HepG2 (cell line): ENCODE measurements at places on chromosomes 7 and 10.

DNA sequence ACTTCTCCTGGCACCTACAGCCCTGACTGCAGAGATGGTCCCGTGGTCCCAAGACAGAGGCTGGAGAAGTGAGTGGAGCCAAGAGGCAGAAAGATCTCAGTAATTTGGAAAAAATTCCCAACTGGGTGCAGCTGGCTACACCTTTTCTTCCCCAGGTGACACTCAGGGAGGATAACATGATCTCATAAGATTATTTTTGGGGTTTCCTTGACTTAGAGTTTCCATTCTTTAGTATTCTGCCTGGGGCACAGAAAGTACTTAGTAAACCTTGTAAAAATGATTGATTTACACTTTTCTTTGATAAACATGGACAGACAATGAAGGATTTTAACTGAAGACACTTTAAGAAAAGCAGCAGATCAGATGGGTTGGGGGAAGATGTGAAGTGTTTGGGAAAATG is 38.6 kb downstream of the HECW1 start:
- no peak for DNase-seq

- no peak for DNase-seq
These were observed 372.8 kb upstream of the CELF2 start for GRCh38 chr10:10644676-10645385.

- no peak for DNase-seq
These were observed 13.2 kb upstream of the GDF10 start for GRCh38 chr10:47286591-47287315.

GRCh38 chr10:126977216-126977615 is 72.0 kb downstream of the DOCK1 start:
- DNase-seq, result no peak

- DNase-seq, result peak; percentile 4
These were observed 86.5 kb downstream of the OTUD1 start for GRCh38 chr10:23525406-23525805.

GRCh38 chr7:57328963-57329362 is 121.0 kb upstream of the ZNF716 start:
- DNase-seq, result no peak

DNA sequence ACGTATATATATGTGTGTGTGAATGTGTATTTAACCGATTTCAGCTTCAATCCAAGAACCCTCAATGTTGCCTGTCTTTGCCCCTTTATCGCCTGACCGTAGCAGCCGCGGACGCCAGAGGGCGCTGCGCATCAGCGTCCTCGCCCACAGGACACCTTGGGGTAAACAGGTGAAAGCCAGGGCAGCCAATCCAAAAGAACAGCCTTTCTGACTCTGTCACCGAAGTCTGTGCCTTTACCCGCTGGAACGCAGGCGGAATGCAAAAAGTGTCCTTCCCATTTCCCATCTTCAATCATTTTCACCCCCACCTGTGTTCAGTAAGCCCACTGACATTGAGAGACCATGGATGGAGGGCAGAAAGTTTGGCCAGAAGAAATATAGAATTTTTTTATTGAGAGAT is 3.6 kb downstream of the NXPH1 start:
- peak; percentile 23 for DNase-seq

- no peak for DNase-seq
These were observed 526 bp downstream of the ZNF248 start for GRCh38 chr10:37856881-37857286.

GRCh38 chr10:88074971-88075370 is 211.5 kb downstream of the PTEN start:
- DNase-seq, result no peak

DNA sequence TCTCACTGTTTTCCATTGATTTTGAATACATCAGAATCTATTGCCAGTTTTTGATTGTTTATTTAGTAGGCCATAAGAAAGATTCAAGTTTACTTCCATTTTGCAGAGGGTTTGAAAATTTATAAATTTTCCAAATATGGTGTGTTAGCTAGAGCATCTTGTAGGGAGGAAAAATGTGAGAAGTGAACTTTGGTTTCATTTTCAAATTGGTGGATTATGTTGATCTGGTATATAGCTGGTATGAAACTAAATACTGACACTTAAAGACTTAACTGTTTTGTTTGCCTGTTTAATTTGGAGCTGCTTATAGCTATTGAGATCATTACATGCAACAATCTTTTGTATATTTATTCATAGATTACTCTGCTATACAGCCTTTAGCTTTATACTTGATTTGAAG is 108.1 kb downstream of the ADAM22 start:
- no peak for DNase-seq

- DNase-seq, result no peak
These were observed 117.8 kb upstream of the ZMIZ1 start for GRCh38 chr10:78950656-78951587.

GRCh38 chr10:116125180-116125579 is 147.8 kb downstream of the GFRA1 start:
- no peak for DNase-seq

- no peak for DNase-seq
These were observed 63.5 kb upstream of the SH2B2 start for GRCh38 chr7:102223184-102223583.

GRCh38 chr10:102410429-102411073 is 8.0 kb downstream of the PSD start:
- no peak for DNase-seq

GRCh38 chr10:133237241-133237587 is 441 bp upstream of the VENTX start:
- DNase-seq, result no peak

GRCh38 chr10:25017154-25017590 is 760 bp downstream of the THNSL1 start:
- no peak for DNase-seq

DNA sequence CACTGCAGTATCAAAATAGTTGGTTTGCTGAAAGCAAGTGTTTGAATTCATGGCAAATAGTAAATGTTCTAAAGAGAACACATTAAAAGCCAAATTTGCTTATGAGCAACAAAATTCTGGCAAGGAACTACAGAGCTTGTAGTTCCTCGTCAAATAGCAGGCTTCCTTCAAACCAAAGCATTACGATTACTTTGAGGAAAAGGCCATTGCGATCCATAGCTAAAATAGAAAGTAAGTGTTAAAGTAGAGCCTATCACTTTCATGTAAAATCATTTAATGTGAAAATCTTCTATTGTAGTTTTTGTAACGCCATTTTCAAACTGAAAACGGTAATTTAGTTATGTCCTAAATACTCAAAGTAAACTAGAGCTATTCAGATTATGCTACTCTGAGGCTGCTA is 20.1 kb downstream of the CACNA2D1 start:
- no peak for DNase-seq

DNA sequence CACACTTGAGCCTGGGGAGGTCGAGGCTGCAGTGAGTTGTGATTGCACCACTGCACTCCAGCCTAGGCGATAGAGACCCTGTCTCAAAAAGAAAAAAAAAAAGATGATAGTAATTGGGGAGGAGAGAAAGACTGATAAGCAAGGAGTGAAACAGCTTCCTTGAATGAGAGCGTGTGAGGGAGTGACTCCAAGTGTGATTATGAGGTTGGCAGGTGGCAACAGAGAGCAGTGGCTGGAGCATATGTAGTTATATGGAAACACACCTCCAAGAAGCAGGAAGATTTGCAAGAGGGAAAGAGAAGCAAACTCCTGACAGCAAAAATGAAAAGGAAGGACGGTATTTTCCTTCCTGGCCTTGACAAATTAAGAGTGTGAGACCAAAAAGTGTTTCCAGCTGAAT is 50.4 kb downstream of the VKORC1L1 start:
- DNase-seq, result no peak

DNA sequence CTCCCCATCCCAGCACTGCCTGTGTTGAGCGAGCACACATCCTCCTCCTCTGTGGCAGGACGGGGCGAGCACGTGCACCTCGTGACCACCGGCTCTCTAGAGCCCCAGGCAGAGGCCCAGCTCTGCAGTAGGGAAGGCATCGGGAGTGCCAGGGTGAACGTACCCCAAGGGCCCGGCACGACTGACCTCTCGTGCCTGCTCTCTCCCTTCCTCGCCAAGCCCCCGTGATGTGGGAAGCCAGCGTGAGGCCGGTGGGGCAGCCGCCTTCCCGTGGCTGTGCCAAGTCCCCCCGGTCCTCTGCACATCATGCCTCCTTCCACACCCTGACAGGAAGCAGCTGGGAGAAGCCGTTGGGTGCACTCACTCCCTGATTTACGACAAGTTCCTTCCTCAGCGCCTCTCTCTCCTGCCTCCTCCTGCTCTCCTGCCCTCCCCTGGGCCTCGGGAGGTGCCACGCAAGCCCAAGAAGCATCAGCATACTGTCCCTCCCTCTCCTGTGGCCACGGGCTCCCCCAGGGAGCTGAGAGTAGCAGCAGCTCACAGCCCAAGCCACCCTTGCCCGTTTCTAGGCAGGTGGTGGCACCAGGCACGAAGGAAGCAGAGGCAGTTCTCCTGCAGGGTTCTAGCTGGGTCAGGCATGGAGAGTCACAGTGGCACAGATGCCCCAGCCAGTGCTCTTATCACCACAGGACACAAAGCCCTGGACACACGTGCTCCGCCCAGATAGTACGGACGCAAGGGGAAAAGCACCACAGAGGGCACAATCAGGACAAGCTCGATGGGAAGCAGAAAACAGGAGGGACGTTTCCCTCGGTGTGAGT is 47.0 kb downstream of the AMZ1 start:
- no peak for DNase-seq

DNA sequence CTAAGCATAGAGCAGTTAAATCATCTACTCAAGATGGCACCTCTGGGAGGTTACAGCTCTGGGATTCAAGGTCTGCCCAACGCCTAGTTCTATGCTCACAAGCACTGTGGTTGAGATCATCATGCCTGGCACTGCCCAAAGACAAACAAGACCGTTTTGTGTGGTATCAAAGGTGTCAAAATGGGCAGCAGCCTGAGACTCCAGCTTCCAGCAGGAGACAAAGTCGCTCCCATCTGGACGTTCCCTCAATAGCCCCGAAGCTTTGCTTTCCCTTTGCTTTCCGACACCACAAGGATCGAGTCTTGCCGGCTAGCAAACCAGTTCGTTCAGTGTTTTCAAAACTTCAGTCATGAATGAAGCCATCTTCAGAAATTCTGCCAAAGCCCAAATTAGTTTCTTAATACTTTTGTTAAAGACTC is 5.1 kb downstream of the HABP2 start:
- no peak for DNase-seq

DNA sequence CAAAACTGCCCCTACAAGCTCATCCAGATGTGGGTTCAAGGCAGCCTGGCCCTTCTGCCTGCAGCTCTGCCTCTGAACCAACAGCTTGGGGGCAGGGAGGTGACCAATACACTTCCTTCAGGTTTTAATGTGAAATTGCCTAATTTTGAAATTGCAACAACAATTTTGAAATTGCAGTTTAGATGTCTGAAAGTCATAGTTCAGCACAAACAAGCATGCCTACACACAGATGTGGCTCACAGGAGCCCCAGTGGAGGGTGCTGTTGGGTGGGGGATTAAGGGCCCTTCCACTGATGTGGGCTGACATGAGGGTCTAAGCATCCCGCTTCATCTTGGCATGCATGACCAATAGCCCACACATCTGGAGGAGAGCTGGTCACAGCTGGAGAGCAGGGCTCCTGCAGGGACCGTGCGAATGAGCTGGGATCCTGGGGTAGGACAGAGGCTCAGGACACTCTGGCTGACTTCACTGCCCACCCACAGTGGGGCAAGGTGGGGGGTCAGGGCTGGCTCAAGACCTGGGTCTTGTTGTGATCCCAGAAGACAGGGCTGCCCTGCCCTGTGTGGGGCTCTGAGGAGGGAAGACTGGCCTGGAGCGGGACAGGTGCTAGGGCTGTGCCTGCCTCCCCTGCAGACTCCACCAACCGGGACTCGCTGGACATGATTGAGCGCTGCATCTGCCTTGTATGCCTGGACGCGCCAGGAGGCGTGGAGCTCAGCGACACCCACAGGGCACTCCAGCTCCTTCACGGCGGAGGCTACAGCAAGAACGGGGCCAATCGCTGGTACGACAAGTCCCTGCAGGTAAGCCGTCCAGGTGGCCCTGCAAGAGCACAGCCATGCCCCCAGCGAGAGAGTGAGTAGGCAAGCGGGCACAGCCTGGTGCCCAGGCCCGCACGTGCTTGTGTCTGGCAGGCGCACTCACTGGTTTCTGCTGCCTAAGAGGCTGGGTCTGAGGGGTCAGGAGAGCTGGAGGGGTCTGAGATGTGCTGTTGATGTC is 32.3 kb downstream of the CHAT start:
- no peak for DNase-seq

GRCh38 chr7:81534446-81534845 is 235.4 kb downstream of the HGF start:
- DNase-seq, result no peak

GRCh38 chr7:86788948-86789347 is 145.2 kb downstream of the GRM3 start:
- no peak for DNase-seq

GRCh38 chr7:18900803-18901202 is 216.6 kb downstream of the TWIST1 start:
- DNase-seq, result no peak

DNA sequence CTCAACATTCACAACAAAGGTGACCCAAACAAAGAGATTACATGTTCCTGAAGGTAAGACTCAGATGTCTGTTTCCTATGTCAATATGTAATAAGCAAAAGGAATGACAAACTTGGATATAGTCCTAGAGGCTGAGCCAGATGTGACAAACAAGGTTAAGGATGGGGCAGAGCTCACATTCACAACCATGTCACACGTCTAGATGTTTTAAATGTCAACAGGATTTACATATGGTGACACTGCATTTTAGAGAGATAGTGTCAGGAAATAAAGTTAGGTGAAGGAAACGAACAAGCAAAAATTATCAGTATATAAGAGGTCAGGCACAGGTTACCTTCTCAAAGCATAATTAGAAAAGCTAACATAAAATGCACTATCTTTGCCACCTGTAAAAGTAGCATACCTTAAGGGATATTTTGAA is 8.4 kb downstream of the RELN start:
- DNase-seq, result no peak

DNA sequence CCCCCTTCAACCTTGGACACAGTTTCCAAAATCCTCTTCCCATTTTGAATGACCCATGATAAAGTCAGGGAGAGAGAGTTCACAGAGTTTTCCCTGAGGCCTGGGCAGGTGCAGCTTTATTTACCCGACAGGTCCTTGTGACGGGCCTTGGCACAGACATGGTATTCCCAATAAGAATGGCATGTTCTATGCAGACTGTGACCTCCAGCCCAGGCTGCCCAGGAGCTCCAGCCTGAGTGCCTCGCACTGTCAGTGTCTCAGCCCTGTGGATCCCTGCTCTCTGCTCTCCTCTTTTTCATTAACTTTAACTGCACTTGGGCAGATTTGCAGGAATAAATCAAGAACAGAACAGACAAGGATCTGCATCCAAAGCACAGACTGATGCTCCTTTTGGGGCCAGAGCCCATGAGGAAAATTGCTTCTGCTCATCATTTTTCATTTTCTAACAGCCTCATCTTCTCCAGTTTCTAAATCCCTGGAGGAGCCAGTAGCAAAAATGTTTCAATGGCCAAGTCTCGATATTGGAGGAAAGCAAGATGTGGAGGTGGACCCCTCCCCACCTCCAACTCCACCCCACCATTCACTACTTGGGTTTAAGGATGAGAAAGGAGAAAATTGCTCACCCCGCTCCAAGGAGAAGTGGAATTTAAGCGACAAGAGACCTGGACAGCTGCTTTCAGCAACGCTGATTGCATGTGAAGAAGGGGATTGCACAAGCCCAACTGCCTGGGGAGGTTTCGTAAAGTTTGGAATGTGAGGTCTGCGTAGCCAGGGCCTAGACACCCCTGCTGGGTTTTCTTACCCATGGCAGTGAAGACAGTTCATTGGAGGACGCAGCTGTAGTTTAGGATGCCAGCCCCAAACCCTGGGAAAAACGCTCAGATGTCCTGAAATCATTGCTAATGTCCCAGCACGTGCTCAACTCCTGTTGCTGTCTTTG is 225.9 kb downstream of the WDR11 start:
- no peak for DNase-seq
